WERI-Rb-1 (cell line): ENCODE measurements at places on chromosomes 16 and 17.

DNA sequence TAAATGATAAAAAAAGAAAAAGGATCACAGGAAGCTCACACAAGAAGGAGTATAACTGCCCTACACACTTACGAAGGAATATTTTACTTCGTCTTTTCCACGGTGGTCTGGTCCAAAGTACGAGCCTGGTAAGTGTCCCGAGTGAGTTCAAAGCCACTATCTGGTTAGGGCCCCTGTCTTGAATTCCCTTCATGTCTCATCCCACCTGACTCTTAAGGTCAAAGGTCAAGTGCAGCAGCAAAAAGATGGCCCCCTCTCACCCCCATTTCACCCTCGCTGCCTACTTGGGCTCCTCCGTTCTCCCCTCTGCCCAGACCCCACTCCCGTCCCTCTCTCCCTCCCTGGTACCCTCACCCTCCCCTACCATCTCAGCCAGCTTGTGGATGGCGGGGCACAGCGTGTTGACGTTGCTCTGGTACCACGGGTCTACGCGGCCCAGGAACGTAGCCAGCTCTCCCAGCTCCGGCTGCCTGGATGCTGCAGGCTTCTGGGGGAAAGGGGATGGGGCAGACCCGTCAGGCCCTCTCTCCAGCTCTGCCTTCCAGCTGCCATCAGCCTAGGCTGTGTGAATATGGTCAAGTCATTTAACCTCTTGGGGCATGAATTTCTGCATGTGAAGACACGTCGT is 27.8 kb upstream of the MFSD6L start:
- DNase-seq: no peak

- no peak for DNase-seq
These were observed 262.6 kb upstream of the MYOCD start for GRCh38 chr17:12402963-12403622.

GRCh38 chr17:38469875-38470274 is 41.6 kb downstream of the ARHGAP23 start:
- no peak for DNase-seq

GRCh38 chr16:16116841-16117240 is 106.5 kb downstream of the ABCC6 start:
- no peak for DNase-seq

GRCh38 chr17:58643147-58643546 is 48.7 kb downstream of the TEX14 start:
- no peak for DNase-seq

- DNase-seq: no peak
These were observed 5.4 kb downstream of the COL1A1 start for GRCh38 chr17:50196036-50196435.

GRCh38 chr17:18203308-18203707 is 19.7 kb downstream of the ALKBH5 start:
- DNase-seq: no peak

DNA sequence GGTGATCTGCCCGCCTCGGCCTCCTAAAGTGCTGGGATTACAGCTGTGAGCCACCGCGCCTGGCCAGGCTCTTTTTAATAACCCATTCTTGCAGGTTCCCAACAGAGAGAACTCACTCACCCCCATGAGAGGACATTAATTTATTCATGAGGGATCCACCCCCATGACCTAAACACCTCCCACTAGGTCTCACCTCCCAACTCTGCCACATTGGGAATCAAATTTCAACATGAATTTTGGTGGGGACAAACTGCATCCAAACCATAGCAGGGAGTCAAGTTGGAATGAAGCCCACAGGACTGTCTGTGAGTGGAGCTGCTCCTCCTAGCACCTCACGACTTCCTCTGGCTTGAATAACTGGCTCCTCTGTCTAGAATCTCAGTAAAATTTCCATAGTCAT is 85.5 kb downstream of the WWP2 start:
- DNase-seq: no peak

DNA sequence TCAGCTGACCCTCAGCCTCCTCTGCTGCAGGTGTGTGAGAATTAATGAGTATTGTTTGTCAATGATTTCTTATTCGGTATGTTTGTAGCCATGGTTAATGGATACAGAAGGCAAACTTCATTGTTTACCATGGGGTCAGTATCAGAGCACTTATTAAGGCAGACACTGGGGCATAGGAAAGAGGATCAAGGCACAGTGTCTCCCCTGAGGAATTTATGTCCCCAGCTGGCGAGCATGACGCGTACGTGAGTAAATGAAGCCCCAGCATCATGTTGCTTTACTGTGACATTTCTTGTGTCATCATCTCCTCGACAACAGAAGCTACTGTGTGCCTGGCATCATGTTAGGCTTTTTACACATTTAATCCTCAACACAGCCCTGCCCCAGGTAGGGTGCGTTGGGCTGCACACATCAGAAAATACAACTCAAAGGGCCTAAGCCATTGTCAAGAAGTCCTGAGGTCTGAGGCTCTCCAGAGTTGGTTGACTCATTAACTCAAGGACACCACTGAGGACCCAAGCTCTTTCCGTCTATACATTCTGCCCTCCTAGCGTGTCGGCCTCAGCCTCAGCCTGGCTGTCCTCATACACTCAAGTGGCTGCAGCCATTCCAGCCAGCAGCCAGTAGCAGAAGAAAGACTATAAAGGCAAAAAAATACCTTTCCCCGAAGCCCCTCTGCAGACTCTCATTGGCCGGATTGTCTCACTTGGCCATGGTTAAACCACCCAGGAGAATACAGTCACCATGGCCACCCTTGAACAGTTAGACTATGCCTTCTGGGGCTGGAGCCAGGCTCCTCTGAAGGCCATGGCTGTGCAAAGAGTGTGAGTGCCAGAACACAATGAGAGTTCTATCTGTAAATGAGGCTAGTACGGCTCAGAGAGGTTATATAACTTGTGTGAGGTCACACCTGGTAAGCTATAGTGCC is 13.9 kb upstream of the ZCCHC14 start:
- DNase-seq: no peak

DNA sequence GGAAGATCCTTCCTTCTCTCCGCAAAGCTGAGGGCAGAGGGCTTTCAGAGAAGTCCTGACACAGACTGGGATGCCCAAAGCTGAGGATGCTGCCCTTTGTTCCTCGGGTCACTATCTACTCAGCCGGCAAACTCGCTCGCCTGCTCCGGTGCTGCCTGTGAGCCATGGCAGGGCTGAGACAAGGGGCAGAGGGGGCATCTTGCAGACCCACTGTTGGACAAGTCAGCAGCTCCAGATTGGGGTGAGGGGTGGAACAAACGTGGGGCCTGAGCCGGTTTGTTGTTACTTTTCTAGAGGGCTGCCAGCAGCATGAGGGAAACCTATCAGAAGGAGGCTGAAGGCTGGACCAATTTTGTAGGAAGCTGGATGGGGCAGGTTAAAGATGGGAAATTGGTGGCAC is 47.1 kb upstream of the PIK3R6 start:
- no peak for DNase-seq

GRCh38 chr17:82689077-82689476 is 9.4 kb downstream of the RAB40B start:
- no peak for DNase-seq

DNA sequence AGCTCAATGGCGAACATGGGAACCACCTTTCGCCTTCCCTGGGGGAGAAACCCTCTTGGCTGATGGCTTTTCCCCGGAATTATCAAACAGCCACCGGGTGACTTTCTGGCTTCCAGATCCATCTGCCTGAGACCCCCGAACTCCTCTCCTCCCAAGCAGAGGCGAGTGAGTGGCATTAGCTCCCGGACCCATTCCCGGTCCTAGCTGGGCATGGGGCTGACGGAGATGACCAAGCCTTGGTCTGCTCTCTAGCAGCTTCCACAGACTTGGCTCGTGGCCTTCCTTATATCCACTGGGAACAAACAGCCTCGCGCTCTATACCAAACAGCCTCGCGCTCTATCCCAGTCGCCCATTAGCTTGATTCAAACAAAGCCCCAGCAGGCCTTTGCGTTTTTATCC is 62.4 kb downstream of the CCDC182 start:
- DNase-seq: no peak

GRCh38 chr17:63843910-63844677 is 1.6 kb upstream of the SMARCD2 start:
- DNase-seq: no peak

DNA sequence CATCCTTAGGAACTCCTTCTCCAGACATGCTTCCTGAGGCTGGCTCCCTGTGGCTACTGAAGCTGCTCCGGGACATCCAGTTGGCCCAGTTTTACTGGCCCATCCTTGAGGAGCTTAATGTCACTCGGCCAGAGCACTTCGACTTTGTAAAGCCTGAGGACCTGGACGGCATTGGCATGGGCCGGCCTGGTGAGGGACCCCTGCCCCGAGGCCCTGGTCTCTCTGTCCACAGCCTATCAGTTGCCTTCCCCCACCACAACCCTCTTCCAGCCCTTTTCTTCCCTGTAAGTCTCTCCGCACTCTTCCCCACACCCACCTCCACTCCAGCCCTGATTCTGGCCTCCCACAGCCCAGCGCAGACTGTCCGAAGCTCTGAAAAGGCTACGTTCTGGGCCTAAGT is 2.0 kb downstream of the TNK1 start:
- DNase-seq: no peak

DNA sequence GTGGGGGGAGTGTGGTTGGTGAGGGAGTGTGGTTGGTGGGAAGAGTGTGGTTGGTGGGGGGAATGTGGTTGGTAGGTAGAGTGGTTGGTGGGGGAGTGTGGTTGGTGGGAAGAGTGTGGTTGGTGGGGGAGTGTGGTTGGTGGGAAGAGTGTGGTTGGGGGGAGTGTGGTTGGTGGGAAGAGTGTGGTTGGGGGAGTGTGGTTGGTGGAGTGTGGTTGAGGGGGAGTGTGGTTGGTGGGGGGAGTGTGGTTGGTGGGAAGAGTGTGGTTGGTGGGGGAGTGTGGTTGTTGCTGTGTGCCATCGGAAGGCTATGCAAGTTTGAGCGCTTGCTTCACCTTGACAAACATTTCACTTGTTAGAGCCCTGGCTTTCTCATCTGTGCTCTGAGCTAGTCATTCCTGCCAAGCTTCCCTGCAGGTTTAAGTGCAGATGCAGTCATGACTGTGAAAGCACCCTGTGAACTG is 20.1 kb downstream of the MINK1 start:
- no peak for DNase-seq

- no peak for DNase-seq
These were observed 102.8 kb downstream of the CMIP start for GRCh38 chr16:81547194-81547938.

GRCh38 chr17:81305051-81305630 is 10.0 kb upstream of the SLC38A10 start:
- no peak for DNase-seq

DNA sequence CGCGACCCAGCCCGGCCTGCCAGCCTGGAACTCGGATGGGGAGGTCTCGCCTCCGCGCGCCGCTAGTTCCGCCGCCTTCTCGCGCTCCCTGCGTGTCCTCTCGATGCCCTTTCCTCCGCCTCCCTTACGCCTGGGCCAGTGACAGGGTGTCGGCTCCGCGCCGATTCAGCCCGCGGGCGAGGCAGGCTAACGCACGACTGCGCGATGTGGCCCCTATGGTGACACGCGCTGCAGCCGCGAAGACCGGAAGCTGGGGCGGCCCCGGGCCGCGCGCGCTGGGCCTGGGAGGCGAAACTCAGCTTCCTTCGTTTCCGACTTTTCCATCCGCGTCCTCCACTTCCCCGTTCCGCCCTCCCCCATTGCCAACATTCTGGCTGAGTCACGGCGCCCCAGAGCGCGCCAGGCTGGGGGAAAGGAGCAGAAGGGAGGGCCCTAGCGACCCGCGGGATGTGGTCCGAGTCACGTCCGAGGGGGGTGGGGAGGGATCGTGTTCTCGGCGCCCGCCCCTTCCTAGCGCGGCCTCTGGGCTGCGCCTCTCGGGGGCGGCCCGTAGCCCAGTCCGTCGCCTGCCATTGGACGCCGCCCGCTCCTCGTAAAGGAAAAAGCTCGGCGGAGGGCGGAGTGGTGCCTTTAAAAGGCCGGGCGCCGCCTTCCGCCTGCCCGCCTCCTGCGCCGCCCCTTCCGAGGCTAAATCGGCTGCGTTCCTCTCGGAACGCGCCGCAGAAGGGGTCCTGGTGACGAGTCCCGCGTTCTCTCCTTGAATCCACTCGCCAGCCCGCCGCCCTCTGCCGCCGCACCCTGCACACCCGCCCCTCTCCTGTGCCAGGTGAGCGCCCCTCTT is at the start of gene ALDOA:
Gene ALDOA, plus strand, starts transcription at position 659 of the 841 bp plus-strand sequence. CDS start 1,138 bp downstream, outside the sequence.
- DNase-seq: peak; percentile 96

DNA sequence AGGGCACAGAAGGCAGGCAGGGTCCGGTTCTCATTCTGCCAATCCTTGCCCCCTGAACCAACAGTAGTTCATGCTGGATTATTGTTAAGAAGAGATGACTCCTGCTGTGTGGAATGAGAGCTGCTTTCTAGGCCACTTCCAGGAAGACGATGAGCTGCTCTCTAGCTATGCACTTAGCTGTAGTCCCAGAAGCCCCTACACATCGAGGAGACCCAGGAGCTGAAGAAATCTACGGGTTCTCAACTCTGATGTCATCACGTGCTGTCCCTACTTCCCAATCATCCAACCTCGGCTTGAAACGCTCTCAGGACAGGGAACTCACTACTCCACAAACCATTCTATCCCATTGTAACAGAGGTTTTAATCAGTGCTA is 29.0 kb upstream of the EMP2 start:
- no peak for DNase-seq

- DNase-seq: no peak
These were observed 61.2 kb downstream of the USP32 start for GRCh38 chr17:60330731-60331130.

GRCh38 chr17:9309216-9309615 is 266.4 kb downstream of the STX8 start:
- DNase-seq: peak; percentile 9

DNA sequence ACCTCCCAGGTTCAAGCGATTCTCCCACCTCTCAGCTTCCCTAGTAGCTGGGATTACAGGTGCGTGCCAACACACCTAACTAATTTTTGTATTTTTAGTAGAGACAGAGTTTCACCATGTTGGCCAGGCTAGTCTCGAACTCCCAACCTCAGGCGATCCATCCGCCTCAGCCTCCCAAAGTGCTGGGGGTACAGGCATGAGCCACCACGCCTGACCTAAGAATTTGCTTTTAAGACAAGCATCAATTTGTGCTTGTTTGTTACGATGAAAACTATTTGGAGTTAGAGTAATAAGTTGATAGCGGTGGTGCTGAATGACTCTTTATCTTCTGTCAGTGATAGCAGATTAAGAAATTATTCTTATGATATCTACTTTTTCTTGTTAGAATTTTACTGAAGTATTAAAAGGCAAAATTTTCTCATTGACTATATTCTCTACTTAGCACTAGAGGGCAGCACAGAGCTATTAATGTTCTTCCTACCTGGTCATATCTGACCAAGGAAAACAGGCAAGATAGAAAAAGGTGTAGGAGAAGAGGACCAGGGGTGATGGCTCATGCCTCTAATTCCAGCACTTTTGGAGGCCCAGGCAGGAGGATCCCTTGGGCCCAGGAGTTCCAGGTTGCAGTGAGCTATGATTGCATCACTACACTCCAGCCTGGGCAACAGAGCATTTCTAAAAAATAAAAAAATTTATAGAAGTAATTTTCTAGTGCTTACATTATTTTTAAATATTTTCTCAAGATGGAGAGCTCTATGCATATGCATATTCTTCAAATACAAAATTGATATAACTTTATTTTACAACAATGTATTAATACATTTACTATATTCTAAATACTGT is 24.5 kb downstream of the STXBP4 start:
- DNase-seq: no peak
